ENCODE measurements at places on chromosomes 2 and 18. TPM values are rescaled to one million over a fixed set of nuclear protein-coding genes. Genes with fewer than 3 reads are reported as not detected.

DNA sequence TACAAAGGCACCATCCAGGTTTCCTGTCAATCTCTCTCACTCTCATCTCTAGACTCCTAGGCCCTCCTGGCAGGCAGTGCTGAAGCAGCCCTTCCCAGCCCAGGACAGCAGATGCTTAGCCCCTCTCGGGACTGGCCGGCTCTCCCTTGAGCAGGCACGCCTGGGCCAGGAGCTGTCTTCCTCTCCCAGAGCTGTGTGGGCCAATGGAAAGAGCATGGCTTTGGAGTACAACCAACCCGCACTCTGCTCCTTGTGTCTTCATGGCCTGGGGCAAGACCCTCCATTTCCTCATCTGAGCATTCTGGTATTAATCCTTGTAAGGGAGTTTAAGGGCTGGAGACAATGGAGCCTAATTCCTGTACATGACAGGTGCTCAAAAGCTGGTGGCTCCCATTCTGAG is 97.2 kb downstream of the CAPN13 start:
- H3K4me1 ChIP-seq = no peaks in the 10 kb centered on the region
- no peak overlapping the region for H3K4me3 ChIP-seq
- peak; percentile 13 for DNase-seq
- no peaks in the 10 kb centered on the region for H3K27me3 ChIP-seq
- H3K36me3 ChIP-seq = no peaks in the 10 kb centered on the region

GRCh38 chr2:28545590-28546200 is 49.8 kb downstream of the PLB1 start:
- no peak overlapping the region for H3K27ac ChIP-seq
- H3K27me3 ChIP-seq = no peaks in the 10 kb centered on the region
- H3K4me1 ChIP-seq = no peaks in the 10 kb centered on the region
- H3K36me3 ChIP-seq = no peaks in the 10 kb centered on the region

- H3K27me3 ChIP-seq = no peaks in the 10 kb centered on the region
- no peak for DNase-seq
- H3K27ac ChIP-seq = no peak overlapping the region
- H3K4me3 ChIP-seq = no peak overlapping the region
These were observed 86.2 kb upstream of the CCDC195 start for GRCh38 chr2:224802407-224802806.

EVX2 gene
- total RNA-seq = not detected

GRCh38 chr2:170145675-170146432 is 32.1 kb upstream of the MYO3B start:
- H3K27ac ChIP-seq = no peak overlapping the region
- H3K27me3 ChIP-seq = no peaks in the 10 kb centered on the region
- no peak for DNase-seq
- H3K4me1 ChIP-seq = no peaks in the 10 kb centered on the region

DNA sequence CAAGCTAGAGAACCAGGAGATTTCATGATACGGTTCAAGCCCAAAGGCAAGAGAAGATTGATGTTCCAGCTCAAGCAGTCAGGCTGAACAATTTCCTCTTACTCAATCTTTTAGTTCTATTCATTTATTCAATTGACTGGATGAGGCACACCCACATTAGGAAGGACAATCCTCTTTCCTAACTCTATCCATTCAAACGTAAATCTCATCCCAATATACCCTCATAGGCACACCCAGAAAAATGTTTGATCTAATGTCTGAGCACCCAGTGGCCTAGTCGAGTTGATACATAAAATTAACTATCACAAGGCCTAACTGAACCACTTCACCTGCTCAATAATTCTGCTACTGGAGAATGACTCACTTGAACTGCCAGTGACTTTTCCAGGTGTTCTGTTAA is 180.7 kb downstream of the RAD51AP2 start:
- no peaks in the 10 kb centered on the region for H3K36me3 ChIP-seq
- H3K4me3 ChIP-seq = no peak overlapping the region
- H3K4me1 ChIP-seq = 0 out of 2 replicates have a peak, but pooled peaks cover 2% of the 10 kb centered on the region
- no peak for DNase-seq

DNA sequence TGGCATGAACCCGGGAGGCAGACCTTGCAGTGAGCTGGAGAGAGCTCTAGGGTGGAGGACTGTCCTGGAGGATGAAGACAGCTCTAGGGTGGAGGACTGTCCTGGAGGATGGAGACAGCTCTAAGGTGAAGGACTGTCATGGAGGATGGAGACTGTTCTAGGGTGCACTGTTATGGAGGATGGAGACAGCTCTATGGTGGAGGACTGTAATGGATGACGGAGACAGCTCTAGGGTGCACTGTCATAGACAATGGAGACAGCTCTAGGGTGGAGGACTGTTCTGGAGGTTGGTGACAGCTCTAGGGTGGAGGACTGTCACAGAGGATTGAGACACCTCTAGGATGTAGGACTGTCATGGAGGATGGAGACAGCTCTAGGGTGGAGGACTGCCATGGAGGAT is 21.1 kb upstream of the KCNG2 start:
- no peak overlapping the region for H3K27ac ChIP-seq
- H3K4me1 ChIP-seq = no peaks in the 10 kb centered on the region
- no peaks in the 10 kb centered on the region for H3K36me3 ChIP-seq
- no peak overlapping the region for H3K4me3 ChIP-seq
- DNase-seq = no peak

DNA sequence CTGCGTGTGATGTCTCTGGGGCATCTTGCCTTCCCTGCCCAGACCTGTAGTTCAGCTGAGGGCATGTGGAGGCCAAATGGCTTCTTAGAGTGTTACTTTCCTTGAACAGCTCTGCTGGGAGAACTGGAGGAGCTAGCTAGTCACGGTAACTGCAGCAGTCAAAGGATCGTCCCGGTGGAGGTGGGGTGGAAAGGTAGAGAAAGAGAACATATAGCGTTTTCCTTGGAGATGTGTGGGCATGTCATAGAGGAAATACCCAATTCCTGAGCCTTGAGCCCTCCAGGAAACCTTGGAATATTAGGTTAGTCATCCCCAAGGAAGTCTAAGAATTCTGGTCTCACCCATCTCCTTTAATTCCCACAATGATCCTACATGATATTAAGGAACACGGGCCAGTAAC is 33.5 kb upstream of the IL37 start:
- no peaks in the 10 kb centered on the region for H3K27me3 ChIP-seq
- no peak overlapping the region for H3K27ac ChIP-seq

- H3K4me1 ChIP-seq = no peaks in the 10 kb centered on the region
- no peaks in the 10 kb centered on the region for H3K36me3 ChIP-seq
- DNase-seq = no peak
These were observed 133.9 kb downstream of the MTCL1 start for GRCh38 chr18:8839281-8839680.

TAF4B gene
- total RNA-seq = 19.8 TPM

- no peaks in the 10 kb centered on the region for H3K36me3 ChIP-seq
- H3K27ac ChIP-seq = no peak overlapping the region
- H3K4me3 ChIP-seq = no peak overlapping the region
These were observed 6.4 kb upstream of the DSG2 start for GRCh38 chr18:31491586-31491985.

TUBA4B gene
- not detected for total RNA-seq
